Aorta (tissue), 5 donors: ENCODE measurements at places on chromosomes 4 and X.

- no peak for DNase-seq
Observed at GRCh38 chrX:30230395-30230794, at the start of gene MAGEB3. TSS of gene MAGEB3 (plus strand) at chrX:30230657. CDS start at chrX:30235925, 5,268 bp downstream.

DNA sequence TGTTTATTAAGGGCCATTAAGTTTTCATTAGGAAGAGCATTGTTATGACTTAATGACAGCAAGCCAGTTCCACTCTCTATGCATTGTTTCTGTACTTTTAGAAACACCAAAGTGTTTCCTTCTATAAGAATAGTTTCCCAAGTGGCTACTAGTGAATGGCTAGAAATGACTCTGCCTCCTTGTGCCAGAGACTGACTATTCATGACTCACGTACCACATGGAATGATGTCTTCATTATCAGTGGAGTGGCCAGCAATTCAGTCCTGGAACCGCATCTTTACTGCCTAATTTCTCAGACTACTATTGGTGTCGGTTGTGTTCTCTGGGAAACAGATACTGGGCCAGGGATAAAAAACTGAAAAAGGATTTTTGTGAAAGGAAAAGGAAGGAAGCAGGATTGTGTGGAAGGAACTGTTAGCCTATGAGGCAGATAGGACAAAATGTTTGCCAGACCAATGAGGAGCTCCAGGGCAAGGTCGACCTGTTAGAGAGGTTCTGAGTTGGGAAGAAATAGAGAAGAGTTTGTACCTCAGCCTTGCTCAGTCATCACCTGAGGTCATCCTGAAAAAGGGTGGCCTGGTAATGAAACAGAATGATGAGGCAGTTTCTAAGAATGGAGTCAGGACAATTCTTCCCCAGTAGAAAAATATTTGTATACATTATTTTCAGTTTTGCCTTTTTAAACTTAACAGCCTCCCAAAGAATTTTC, 218.6 kb downstream of the SPCS3 start:
- DNase-seq = no peak

GRCh38 chr4:88015659-88016295, 8.3 kb downstream of the PKD2 start:
- no peak for DNase-seq

- no peak for DNase-seq
Observed at GRCh38 chr4:150136036-150136435, 57.8 kb downstream of the DCLK2 start.

DNA sequence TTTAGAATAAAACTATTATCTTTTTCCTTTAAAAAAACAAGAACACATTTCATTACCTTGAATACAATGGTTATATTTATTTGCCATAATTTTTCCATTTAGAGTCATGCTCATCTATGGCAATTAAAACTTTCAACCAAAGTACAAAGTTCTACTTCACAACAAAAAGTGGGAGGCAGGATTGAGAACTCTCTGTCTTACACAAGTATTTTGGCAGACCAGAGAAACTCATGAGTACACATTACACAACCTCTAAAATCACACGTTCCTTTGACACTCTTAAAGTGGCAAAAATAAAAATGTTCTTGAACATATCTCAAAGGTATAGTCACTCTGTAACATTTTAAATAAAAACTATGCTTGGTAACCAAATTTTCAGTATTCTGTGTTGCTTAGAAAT, 213.4 kb downstream of the IL15 start:
- no peak for DNase-seq
